Caco-2 (cell line): ENCODE measurements at places on chromosomes 11 and 22. TPM values are rescaled to one million over a fixed set of nuclear protein-coding genes. Genes with fewer than 3 reads are reported as not detected.

DNA sequence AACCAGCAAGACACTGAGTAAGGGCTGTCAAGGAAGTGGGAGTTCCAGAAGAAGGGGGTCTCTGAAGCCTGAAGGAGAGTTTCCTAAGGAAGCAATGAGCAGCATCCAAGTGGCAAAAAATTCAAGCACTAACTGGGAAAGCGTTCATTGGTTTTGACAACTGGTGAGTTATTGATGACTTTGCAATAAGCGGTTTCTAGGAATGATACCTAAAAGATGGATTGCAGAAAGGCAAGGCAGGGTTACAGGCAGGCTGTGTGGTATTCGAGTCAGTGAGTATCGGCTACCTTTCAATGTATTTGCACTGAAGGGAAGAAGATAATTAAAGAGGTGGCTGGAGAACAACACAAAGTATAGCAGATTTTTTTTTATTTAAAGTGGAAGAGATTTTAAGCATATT is 59.3 kb upstream of the NCAM1 start:
- no peaks in the 10 kb centered on the region for H3K4me1 ChIP-seq
- H3K27me3 ChIP-seq: peaks cover 1% of the 10 kb centered on the region; the same call in 1 of the 2 replicates
- no peak overlapping the region for H3K27ac ChIP-seq

DNA sequence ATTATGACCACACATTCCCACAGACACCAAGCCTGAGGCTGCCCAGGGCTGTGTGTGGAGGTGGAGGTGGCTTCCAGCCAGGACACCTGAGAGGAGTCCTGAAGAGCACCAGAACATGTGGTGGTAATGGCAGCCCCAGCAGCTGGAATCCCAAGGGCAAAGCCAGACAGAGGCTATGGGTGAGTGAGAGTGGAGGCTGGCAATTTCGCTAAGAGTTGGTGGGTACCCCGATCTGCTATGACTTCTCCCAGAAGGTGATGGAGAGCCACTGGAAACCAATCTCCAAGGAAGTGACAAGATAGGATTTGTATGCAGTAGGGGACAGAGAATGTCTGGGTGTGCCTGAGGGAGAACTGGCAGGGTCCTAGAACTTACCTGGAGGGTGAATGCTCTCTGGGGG is 69.3 kb upstream of the CLTCL1 start:
- H3K27ac ChIP-seq: no peak overlapping the region
- no peak overlapping the region for H3K4me3 ChIP-seq
- H3K36me3 ChIP-seq: no peaks in the 10 kb centered on the region; the same call in none of the 2 replicates
- no peaks in the 10 kb centered on the region for H3K27me3 ChIP-seq
- H3K4me1 ChIP-seq: no peaks in the 10 kb centered on the region

DNA sequence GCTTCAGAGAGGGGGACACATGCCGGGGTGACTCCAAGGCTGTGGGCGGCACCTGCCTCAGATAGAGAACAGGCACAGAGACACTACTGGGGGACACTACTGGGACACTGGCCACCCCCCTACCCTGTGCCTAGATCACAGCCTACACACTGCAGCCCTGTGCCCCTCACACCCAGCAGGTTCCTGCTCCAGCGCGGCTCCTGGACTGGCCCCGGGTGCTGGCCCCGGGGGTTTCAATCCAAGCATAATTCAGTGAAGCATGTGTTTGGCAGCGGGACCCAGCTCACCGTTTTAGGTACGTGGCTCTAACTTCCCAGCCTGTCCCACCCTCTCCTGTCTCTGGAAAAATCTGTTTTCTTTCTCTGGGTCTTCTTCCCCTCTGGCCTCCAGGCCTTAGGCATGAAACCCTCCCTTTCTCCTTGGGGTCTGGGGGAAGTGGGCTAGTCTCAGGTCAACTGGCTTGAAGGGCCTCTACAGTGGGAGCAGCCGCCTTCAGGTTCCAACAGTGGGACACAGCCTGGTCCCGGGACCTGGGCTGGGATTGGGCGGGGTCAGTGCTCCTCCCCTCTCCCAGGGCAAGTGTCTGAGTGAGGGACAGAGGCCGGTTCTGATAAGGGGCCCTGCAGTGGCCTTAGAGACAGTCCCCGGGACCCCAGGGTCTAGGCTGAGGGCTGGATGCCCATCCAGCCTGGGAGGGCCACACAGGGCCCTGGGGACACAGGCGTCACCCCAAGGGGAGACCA is 98.8 kb downstream of the CRYBB2 start:
- DNase-seq: no peak
- H3K27ac ChIP-seq: no peak overlapping the region
- H3K4me3 ChIP-seq: no peak overlapping the region
- H3K36me3 ChIP-seq: no peaks in the 10 kb centered on the region
- H3K4me1 ChIP-seq: no peaks in the 10 kb centered on the region

DNA sequence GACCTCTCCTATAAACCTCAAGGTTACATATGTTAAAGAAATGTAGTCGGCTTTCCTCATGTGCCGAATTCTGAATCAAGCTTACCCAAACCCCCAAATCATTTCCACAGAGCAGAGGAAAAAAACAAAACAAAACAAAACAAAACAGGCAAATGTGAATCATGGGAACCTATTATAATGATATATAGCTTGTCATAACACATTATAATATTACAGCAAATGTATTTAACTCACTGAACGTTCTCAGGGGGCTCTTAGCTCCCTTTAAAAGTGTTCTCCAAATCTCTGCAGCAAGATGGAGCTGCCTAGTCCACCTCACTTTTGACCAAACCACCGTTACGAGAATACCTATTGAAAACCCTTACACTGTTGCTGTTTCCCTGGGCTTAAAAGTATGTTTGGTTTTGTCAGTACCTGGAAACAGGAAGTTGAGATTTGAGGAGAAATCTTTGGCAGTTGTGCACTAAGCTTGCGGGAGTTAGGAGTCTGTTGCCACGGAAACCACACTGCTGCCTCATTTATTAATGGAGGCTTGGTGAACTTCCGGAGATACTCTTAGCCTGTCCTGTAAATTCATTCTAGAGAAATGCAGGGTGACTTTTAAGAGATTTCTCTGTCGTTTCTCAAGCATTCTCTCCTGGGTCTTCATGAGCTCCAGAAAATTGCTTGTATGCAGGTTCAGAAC is 167.0 kb upstream of the RASSF10 start:
- H3K4me1 ChIP-seq: peaks cover 49% of the 10 kb centered on the region
- H3K36me3 ChIP-seq: no peaks in the 10 kb centered on the region
- no peak overlapping the region for H3K4me3 ChIP-seq
- no peak overlapping the region for H3K27ac ChIP-seq

Gene RPS6KA4
- total RNA-seq: 95.7 and 98.6 TPM in 2 replicates

GRCh38 chr11:74147199-74147929 is 23.4 kb downstream of the C2CD3 start:
- no peaks in the 10 kb centered on the region for H3K27me3 ChIP-seq
- H3K27ac ChIP-seq: no peak overlapping the region
- no peak overlapping the region for H3K4me3 ChIP-seq
- peaks cover 14% of the 10 kb centered on the region for H3K4me1 ChIP-seq
- H3K36me3 ChIP-seq: no peaks in the 10 kb centered on the region
- no peak for DNase-seq

DNA sequence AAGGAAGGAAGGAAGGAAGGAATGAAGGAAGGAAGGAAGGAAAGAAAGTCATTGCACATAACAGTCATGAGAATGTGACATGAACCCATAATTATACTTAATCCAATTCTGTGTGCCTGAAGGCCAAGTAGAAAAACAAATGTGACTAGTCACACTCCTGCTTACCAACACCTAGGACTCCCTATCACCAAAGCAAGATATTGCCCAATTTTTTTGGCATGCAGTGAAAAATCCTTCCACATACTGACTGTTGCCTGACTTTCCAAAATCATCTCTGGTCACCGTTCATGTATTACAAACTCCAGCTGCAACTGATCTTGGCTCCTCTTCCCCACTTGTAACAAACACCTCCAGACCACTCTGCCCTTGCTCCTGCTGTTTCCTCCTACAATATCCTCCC is 516.8 kb downstream of the OPCML start:
- H3K27ac ChIP-seq: no peak overlapping the region
- no peak for DNase-seq
- H3K4me3 ChIP-seq: no peak overlapping the region
- H3K27me3 ChIP-seq: no peaks in the 10 kb centered on the region
- peaks cover 6% of the 10 kb centered on the region; the same call in 1 of the 2 replicates for H3K4me1 ChIP-seq
- H3K36me3 ChIP-seq: no peaks in the 10 kb centered on the region

Gene MISFA
- total RNA-seq: 5.2 and 8.8 TPM in 2 replicates

GRCh38 chr11:774873-775592 is 2.3 kb downstream of the GATD1 start:
- no peaks in the 10 kb centered on the region for H3K27me3 ChIP-seq
- H3K27ac ChIP-seq: no peak overlapping the region
- DNase-seq: peak; percentile 28
- peaks cover 13% of the 10 kb centered on the region for H3K4me1 ChIP-seq

DNA sequence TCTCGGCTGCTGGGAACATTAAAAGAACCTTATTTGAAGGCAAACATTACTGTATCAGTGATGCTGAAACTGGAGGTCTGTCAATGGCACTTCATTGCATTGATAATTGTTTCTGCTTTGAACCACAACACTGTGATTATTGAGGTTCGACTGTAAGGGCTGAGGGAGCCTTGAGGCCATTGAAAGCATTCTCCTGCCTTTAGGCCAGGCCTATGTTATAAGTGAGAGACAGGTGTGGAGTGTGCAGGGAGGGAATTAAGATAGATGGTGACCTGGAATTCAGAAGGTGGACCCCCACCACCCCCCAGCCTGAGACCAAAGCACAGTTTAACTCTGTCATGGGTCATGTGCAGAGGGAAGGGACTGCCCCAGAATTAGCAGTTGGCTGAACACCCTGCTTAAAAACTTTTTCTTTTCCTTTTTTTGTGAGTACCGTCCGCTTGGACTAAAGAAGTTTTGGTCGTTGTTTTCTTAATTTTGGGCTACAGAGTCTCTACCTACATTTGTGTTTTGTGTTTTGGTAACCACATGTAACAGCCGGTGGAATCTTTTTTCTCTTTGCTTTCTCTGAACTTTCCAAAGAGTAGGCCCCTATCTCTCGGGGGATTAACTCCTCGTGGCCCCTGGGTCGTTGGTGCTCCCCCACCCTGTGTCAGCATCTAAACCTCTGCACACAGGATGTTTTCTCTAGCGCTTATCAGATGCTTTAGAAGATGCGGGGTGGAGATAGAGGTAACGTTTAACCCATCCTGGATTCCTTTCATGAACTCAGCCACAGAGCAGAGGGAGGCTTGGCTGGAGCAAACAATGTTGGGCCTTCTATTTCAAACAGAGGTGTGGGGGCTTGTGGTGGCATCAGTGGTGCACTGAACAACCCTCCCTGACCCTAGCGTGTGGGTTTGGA is 43.7 kb downstream of the ZBTB16 start:
- no peak overlapping the region for H3K4me3 ChIP-seq
- peak overlapping the region; percentile 48 for H3K27ac ChIP-seq
- no peaks in the 10 kb centered on the region for H3K27me3 ChIP-seq
- H3K36me3 ChIP-seq: no peaks in the 10 kb centered on the region

GRCh38 chr11:93464927-93465540 is 78.2 kb downstream of the SMCO4 start:
- no peaks in the 10 kb centered on the region for H3K36me3 ChIP-seq
- no peak for DNase-seq
- H3K4me3 ChIP-seq: no peak overlapping the region
- peaks cover 1% of the 10 kb centered on the region; the same call in 1 of the 2 replicates for H3K27me3 ChIP-seq
- no peak overlapping the region for H3K27ac ChIP-seq

Gene C11orf42
- total RNA-seq: not detected in 2 replicates

Gene JAML
- 8.9 and 12.0 TPM in 2 replicates for total RNA-seq

Gene DGAT2
- 73.6 and 75.8 TPM in 2 replicates for total RNA-seq

Gene FXYD6
- 0.86 and 1.0 TPM in 2 replicates for total RNA-seq

GRCh38 chr11:12372111-12372510 is 5.3 kb upstream of the PARVA start:
- H3K4me3 ChIP-seq: no peak overlapping the region
- DNase-seq: no peak
- no peaks in the 10 kb centered on the region for H3K36me3 ChIP-seq
- no peaks in the 10 kb centered on the region for H3K27me3 ChIP-seq
- no peak overlapping the region for H3K27ac ChIP-seq

DNA sequence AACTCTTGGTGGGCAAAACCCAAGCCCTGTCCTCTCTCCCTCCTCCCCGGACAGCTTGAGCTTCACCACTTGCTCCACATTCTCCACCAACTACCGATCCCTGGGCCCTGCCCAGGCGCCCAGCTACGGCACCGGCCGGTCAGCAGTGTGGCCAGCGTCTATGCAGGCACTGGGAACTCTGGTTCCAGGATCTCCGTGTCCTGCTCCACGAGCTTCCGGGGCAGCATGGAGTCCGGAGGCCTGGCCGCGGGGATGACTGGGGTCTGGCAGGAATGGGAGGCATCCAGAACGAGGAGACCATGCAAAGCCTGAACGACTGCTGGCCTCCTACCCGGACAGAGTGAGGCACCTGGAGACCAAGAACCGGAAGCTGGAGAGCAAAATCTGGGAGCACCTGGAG is 68.9 kb upstream of the RTL6 start:
- no peak overlapping the region for H3K4me3 ChIP-seq
- H3K4me1 ChIP-seq: no peaks in the 10 kb centered on the region
- no peak for DNase-seq
- no peaks in the 10 kb centered on the region for H3K36me3 ChIP-seq
- H3K27me3 ChIP-seq: peaks cover 2% of the 10 kb centered on the region; the same call in 1 of the 2 replicates
- no peak overlapping the region for H3K27ac ChIP-seq

Gene MDK
- total RNA-seq: 601 and 699 TPM in 2 replicates

Gene MAJIN
- total RNA-seq: not detected in 2 replicates

GRCh38 chr11:19813158-19813879 is 100.7 kb downstream of the NAV2 start:
- DNase-seq: no peak
- no peaks in the 10 kb centered on the region for H3K27me3 ChIP-seq
- no peaks in the 10 kb centered on the region for H3K4me1 ChIP-seq
- no peaks in the 10 kb centered on the region for H3K36me3 ChIP-seq
- H3K27ac ChIP-seq: no peak overlapping the region

DNA sequence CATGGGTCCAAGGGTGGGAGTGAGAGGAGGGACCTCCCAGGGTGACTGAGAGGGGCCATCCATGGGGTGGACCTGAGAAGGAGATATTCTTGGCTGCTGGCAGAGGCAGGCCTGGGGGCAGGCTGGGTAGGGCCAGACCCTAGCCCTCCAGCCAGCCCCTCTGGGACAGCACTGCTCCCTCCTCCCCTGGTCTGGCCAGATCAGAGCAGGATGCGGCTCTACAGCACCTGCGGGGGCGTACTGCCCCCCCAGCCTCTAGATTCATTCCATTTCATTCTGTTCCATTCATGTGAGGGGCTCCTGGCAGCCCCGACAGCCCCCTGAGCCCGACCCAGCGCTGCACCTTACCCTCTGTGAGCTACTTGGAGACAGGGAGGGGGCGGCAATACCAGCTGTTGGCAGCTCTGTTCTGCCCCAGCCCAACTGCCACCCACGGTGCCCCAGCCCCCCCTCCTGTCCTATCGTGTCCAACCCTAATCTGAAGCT is 34.3 kb upstream of the MYRF start:
- H3K36me3 ChIP-seq: no peaks in the 10 kb centered on the region; the same call in 1 of the 2 replicates
- no peak overlapping the region for H3K27ac ChIP-seq
- no peak for DNase-seq
- H3K4me3 ChIP-seq: no peak overlapping the region
- no peaks in the 10 kb centered on the region for H3K27me3 ChIP-seq

DNA sequence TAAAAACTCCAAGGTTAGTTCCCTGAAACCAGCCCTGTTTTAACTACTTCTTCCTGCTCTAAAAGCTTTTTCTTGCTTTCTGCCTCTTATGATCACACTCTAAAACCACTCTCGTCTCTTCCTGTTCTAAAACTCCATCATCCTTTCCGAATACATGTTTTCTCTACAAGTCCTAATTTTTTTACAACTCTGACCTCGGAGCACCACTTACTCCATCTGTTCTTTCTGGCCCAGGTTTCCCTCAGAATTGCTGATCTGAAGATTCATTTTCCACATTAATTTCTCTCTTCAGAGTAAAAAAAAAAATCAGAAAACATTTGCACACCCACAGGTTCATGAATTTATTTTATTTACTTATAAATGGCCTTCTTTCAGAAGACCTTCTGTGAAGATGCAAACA is 265.7 kb upstream of the CADM1 start:
- H3K4me3 ChIP-seq: no peak overlapping the region
- no peak for DNase-seq
- no peaks in the 10 kb centered on the region for H3K36me3 ChIP-seq
